Hematopoietic multipotent progenitor cell treated with erythropoietin and hydrocortisone succinate and interleukin-3 and kit ligand, for 8 days (in vitro differentiated cells): ENCODE measurements at places on chromosomes 6 and 20.

GRCh38 chr6:75932067-75932466 is 140.4 kb downstream of the IMPG1 start:
- DNase-seq = peak; percentile 38

- DNase-seq = no peak
Measured at GRCh38 chr20:52473186-52473585, 281.6 kb upstream of the ZFP64 start.

GRCh38 chr6:56318851-56319250 is 71.5 kb upstream of the COL21A1 start:
- DNase-seq = no peak

DNA sequence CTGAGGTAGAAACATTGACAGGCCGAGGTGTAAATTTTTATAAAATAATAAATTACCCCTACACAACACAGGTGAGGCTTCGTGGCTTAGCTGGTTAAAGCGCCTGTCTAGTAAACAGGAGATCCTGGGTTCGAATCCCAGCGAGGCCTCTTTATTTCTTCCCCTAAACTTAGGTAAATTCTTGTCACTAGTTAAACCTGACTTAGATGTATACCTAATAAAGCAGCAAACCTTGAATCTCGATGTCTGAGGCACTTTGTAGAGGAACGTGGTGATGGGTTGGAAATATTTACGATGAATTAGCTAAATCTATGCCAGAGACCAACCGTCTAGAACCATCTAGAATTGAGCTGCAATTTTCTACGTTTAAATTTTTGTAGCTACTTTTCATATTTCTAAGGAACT is 185.6 kb downstream of the OR2B2 start:
- DNase-seq = peak; percentile 31

DNA sequence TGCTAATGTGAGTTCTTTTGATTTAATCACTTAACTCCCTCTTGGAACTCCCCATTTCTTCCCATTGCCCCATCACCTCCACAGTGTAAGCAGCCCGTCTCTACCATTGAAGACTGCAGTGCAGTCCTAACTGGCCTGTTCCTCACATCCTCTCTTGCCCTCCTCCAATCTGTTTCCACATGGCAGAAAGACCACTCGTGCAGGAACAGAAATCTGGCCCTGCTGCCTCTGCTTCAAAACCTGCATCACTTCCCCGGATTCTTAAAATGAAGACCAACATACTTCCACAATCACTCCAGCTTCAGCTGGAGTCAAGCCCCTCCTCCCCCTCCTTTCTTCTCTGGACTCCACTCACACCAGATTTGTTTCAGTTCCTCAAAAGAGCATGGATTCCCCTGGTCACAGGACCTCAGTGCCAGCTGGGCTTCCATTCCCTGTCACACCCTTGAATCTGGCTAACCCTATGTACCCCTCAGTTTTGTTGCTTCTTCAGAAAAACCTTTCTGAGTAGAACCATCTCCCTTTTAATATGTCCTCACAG is 802.3 kb downstream of the MAFB start:
- no peak for DNase-seq

GRCh38 chr6:17388365-17388764 is 5.0 kb upstream of the CAP2 start:
- no peak for DNase-seq

GRCh38 chr20:3181270-3181669 is 7.9 kb upstream of the LZTS3 start:
- DNase-seq = no peak

- DNase-seq = peak; percentile 79
Measured at GRCh38 chr20:44736170-44737021, 9.3 kb upstream of the KCNK15 start.

- no peak for DNase-seq
Measured at GRCh38 chr6:5531853-5532375, 270.6 kb downstream of the FARS2 start.

DNA sequence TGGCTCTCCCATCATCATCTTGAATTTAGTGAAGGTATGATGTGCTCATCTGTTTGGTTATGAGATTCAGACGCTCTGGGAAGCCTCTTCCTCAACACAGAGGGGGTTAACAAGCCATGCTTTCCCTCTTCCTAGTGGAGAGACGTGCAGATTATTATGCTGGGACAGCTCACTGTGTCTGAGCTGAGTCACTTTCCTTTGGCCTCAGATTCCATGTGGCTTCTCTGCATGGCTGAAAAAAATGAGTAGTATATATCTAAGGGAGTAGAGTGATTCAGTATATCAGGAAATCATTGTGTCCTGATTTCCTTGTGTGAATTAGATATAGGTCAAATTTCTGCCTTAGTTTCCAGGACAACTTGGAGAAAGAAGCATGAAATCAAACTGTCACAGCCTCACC is 52.6 kb downstream of the FIG4 start:
- DNase-seq = no peak

- DNase-seq = no peak
Measured at GRCh38 chr6:158024566-158025297, 43.1 kb downstream of the SYNJ2 start.

GRCh38 chr6:111494951-111495635 is 12.1 kb upstream of the REV3L start:
- no peak for DNase-seq

DNA sequence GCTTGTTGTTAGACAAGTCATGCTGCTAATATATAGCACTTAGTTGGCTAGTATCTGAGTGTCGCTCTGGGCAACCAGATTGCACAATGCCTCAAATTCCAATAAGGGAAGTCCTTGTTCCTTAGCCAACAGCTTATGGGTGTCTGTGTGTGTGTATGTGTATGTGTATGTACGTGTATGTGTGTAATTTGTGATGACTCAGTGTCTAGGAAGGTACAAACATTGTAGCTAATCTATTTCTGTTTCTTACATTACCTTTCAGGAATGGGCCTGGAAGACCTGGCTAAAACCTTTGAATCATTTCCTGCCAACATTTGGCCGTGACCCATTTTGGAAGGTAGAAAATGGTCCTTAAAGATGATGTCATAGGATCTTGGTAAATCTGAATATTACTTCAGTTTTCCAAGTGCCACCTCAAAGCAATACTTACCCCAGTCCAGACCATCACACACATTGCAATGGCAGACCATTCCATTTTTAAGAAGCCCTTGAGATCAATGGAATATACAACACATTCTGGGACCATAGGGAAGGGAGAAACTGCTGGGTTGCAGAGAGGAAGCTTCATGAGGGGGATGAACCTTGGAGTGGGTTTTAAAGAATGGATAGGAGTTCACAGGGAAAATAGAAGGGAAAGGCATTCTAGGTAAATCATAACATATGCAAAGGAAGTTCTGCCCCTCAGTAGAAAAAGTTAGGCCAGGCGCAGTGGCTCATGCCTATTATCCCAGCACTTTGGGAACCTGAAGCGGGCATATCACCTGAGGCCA is 25.1 kb downstream of the NEDD9 start:
- no peak for DNase-seq

GRCh38 chr6:20266851-20267608 is 54.8 kb upstream of the MBOAT1 start:
- DNase-seq = no peak

GRCh38 chr6:11622156-11622555 is 84.6 kb downstream of the TMEM170B start:
- DNase-seq = no peak

- no peak for DNase-seq
Measured at GRCh38 chr6:45032426-45032825, 295.7 kb upstream of the RUNX2 start.

DNA sequence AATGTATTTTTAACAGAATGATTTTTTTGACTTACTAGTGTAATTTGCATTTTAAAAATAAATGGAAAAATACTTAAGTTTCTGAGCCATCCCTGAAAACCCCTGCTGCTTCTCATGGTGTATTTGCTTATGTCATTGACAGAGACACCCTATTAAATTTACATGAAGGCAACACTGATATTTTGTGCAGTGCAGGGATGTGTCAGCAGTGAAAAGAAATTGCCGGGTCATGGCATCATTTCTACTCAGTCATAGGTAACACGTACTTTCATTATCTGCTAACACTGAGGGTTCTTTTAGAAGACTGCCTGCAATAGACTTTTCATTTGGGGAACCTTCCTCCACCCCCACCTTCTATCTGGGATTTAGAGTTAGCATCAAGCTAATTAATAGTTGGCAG is 136.7 kb upstream of the RNF217 start:
- no peak for DNase-seq

DNA sequence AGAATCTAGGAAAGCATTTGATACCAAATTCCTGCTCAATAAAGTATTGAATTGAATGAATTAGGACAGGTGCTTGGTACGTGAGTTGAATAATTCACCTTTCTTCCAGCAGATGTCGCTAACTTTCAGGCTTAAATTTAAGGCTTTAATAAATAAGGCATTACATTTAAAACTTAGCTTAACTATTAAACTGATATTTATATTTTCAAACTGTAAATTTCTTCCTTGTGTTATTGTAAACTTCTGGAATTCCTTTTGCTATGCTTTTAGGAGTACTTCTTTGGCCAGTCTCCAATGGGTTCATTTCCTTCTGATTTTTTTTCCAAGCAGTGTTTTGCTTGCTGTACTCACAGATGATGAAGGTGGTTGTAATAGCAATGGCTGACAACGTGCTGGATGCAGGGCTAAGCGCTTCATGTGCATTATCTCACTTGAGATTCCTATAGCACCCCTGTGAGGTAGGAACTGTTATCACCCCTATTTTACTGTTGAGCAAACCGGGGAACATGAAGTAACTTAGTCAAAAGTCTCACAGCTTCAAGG is 71.3 kb upstream of the SLC2A12 start:
- DNase-seq = peak; percentile 73

DNA sequence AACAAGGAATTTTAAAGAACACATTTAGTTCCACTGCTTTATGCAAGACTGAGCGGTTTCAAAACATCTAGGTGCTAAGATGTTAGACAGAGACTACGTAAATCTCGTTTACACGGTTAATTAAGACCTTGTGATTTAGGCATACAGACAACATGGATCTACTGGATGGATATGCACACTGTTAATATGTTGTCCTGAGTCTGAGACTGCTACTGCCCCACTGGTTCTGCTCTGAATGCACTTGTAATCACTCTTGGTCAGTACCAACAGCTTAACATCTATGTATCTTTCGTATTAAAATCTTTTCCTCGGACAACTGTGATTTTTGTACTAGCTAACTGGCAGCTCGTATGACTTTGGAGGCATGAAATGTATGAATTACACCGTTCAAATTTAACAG is 3.1 kb downstream of the MAN1A1 start:
- DNase-seq = no peak

DNA sequence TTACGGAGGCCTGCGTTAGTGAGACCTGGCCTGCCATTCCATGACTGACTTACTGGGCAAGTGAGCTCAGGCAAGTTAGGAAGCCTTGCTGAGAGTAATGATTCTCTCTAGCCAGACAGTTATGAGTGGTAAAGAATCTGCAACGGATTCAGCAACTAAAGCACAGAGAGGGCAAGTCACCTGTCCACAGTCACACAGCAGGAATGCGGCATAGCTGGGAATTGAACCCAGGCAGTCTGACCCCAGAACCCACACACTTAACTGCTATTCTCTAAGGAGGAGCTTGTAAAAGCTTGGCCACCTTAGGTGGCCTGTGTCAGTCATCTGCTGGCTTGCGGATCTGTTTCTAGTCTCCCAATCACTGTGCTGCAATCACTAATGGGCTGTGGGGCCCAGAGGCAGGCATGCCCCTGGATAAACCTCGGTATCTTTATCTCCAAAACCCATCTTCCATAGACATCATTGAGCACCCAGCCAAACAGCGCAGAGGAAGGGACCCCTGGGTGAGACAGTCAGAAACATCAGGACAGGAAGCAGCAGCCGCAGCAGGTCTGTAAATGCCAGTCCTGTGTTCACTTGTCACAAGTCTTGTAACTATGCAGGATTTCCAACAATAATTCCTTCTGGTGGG is 215.9 kb upstream of the KCNG1 start:
- DNase-seq = no peak

DNA sequence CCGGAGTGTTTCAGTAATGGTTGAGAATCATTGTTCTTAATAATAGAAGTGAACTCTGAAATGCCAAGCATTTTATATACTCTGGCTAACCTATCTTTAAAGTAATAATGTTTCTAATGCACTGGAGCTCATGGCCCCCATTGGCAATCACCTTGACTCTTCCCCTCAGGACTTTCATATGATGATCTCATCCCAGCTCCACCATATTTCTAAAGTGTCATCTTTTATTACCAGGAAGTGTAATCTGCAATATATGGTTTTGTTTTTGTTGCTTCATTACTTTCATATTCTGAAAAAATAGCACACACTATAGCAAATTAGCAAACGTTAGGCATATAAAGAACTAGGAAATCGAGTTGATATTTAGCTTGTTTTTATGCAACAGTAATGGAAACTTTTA is 60.3 kb downstream of the TULP4 start:
- no peak for DNase-seq

GRCh38 chr20:57680131-57680716 is 29.6 kb downstream of the PMEPA1 start:
- no peak for DNase-seq

GRCh38 chr20:46062151-46062550 is 27.6 kb downstream of the NCOA5 start:
- no peak for DNase-seq

GRCh38 chr20:51811514-51812128 is 9.3 kb upstream of the SALL4 start:
- DNase-seq = no peak

- DNase-seq = no peak
Measured at GRCh38 chr20:23856736-23857135, 22.8 kb downstream of the CST5 start.

DNA sequence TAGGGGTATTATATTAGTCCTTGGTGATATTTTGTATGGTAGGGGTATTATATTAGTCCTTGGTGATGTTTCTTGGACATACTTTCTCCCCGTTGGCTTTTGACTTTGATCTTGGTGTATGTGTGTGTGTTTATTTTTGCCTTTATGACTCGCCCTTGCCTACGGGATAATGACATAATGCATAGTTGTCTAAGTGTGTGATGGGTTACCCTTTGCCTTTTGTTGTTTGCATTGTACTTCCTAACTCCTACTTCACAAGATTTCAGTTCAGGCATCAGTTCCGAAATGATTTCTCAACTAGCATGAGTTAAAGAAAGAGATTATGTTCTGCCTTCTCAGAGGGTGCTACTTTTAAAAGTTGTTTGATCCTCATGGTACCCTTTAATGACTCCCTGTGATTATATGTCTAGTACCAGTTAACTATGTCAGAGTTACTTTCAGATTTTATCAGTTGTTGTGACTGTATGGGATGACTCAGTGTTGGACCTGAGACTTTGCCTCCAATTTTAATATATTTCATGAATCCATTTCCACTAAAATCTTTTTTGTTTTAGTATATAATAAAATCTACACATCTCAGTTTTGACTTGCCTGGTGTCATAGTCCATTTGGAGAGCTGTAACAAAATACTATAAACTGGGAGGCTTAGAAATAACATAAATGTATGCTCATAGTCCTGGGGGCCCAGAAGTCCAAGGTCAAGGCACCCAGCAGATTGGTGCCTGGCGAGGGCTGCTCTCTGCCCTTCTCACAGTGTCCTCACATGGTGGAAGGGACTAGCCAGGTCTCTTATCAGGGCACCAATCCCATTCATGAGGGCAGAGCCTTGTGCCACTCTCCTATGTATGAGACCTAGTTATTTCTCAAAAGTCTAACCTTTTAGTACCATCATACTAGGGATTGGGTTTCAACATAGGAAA is 34.1 kb downstream of the CDYL start:
- no peak for DNase-seq
